ENCODE measurements at places on chromosomes 7 and 10. TPM values are rescaled to one million over a fixed set of nuclear protein-coding genes. Genes with fewer than 3 reads are reported as not detected.

DNA sequence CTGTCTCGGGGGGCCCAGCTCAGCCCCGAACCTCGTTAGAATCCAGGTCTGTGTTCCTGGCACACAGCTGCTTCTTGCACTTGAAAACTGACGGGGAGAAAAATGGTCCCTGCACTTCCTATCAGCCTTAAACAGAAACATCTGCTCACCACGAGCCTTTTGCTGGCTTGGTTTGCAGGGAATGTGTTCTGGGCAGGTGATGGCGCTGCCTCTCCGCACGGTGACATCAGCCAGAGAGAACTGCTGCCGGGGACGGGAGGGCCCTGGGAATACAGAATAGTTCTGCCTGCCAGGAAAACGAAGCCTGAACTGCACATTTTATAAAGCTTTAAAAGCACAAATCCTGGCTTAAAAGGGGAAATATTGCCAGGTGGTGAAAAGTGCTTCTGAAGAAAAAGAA, 622.5 kb downstream of the TYW1 start:
- no peak for DNase-seq

The CPEB3 gene
- 0.43 TPM for total RNA-seq

DNA sequence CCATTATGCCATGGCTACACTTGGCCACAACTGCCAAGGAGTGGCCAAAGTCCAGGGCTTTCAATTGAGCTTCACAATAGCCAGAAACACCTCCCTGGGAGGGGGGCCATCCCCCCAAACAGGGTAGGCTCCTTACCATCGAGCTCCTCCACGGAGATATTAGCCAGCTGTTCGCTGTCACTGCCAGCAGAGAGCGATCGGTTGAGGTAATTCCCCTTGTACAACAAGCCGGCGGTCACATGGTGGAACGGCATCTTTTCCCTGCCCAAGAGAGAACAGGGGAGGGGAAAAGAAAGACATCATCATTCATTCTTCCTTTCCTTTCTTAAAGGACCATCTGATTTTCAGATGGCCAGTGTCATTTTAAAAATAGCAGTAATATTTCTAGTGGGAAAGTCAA, 133.6 kb downstream of the CALN1 start:
- DNase-seq = no peak

DNA sequence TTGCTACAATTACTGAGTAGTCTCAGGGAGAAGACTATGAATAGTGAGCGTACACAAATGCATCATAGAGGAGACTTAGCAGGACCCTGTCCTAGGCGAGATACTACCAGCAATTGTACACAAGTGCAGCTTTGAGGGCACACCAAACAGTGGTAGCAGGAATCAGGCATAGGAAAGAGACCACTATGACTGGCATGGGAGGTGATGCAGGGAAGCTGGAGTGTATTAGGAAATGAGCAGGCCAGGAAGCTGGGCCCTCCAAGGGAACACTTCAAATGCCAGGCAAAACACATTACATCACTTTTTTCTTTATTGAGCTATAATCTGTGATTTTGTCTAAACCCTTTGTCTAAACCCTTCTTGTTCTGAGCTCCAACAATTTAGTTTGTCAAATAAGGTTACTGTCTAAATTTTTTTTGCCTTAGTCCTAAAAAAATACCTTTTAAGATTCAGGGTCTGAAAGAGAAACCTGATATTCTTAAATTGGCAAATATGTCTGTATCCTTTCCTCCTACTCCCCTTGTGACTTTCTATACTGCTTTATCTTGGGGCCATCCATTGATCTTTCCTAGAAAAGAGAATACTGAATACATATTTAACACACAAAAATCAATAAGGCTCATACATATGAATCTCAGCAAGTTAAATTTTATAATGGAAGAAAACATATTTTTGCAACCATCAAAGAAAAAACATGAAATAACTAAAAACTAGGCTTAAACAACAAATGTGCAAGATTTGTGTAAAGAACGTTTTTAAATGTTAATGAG, 193.8 kb upstream of the PHYHIPL start:
- DNase-seq = no peak

DNA sequence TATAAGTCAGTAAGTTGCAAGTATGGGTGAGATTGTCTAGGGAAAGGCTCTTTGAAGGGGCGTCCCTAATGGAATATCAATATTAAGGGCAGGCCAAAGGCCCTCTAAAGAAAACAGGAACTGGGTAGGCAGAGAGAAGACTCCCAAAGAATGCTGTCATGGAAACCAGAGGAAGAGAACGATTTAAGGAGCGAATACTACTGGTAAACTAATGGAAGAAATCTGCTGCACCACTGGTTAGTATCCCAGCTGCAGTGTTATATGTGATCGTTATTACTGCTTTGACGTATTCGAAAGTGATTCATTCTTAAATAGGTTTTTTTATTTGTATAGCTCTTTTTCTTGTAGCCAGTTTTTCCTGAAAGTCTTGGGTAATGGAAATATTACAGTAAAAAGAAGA, 1.3 kb downstream of the CASP2 start:
- DNase-seq = peak; percentile 16

The ADIRF gene
- 2.6 TPM for total RNA-seq

DNA sequence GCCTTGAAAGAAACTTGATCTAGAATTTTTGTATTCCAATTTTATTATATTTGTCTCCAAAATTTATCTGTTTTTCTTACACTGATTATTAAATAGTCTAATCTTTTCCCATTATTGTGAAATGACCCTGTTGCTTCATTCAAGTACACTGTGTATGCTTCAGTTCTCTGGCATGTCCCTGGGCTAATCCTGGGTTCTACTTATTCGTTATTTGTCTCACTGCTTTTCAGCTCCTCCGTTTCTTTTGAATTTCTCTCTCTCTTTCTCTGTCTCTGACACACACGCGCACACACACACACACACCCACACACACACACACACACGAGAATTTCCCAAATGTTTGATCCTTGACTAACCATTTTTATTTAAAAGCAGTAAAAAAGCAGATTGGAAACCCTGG, 768.6 kb downstream of the NRG3 start:
- peak; percentile 7 for DNase-seq

The TAS2R41 gene
- total RNA-seq = not detected

The TMEM130 gene
- total RNA-seq = 1.3 TPM

The CADPS2 gene
- 27.2 TPM for total RNA-seq

- DNase-seq = no peak
Measured at GRCh38 chr7:91946549-91946948, 5.9 kb downstream of the AKAP9 start.
